Astrocyte (in vitro differentiated cells and primary cell): ENCODE measurements at places on chromosomes 2 and 18. TPM values are rescaled to one million over a fixed set of nuclear protein-coding genes. Genes with fewer than 3 reads are reported as not detected.
A peak's percentile ranks its signal among the peaks of the same experiment; 100 is the strongest.

DNA sequence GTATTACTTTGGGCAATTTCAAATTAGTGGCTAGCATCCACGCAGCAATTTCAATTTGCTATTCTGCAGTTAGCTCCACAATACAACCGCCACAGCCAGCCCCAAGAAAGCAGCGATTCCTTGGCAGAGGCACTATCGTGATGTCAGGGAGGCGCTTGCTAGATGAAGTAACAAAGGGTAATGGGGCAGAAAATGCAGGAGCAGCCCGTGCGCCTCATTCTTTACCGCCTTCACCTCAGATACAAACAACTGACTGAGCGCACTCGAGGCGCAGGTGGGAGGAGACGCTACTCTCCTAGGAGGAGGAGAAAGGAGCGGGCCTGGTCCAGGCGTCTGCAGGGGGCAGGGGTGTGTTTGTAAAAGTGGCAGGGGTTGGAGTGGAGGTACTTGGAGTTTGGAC, 76.9 kb upstream of the ASB18 start:
- DNase-seq = peak; percentile 35
- H3K4me1 ChIP-seq = no peaks in the 10 kb centered on the region
- peaks cover 2% of the 10 kb centered on the region for H3K27me3 ChIP-seq
- H3K27ac ChIP-seq = no peak overlapping the region

SNTG2 gene
- total RNA-seq = 1.9 TPM in 2 replicates

PLEKHH2 gene
- total RNA-seq = 0.84 and 1.1 TPM in 2 replicates

PPM1B gene
- total RNA-seq = 39.3 and 39.4 TPM in 2 replicates

- H3K36me3 ChIP-seq = no peaks in the 10 kb centered on the region
- H3K27ac ChIP-seq = peak overlapping the region; percentile 90
- H3K4me3 ChIP-seq = no peak overlapping the region
- peak; percentile 93 for DNase-seq
Observed at GRCh38 chr18:58993260-58993659, 128.6 kb downstream of the ZNF532 start.

ALK gene
- total RNA-seq = 0.16 and 0.46 TPM in 2 replicates

DNA sequence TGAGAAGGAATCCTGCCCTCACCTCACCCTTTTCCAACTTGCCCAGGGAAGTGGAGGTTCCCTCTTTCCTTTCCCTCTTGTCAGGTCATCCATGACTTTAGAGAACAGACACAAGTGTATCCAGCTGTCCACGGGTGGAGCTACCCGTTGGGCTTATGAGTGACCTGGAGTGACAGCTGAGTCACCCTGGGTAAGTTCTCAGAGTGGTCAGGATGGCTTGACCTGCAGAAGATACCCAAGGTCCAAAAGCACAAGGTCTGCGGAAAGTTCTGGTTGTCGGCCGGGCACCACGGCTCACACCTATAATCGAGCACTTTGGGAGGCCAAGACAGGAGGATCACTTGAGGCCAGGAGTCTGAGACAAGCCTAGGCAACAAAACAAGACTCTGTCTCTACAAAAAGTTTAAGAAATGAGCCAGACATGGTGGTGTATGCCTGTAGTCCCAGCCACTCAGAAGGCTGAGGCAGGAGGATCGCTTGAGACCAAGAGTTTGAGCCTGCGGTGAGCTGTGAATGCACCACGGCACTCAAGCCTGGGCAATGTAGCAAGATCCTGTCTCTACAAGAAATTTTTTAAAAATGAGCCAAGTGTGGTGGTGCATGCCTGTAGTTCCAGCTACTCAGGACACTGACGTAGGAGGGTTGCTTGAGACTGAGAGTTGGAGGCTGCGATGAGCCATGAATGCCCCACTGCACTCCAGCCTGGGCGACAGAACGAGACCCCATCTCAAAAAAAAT, 14.0 kb upstream of the CNDP1 start:
- H3K4me1 ChIP-seq = no peaks in the 10 kb centered on the region
- no peak overlapping the region for H3K27ac ChIP-seq
- peaks cover 3% of the 10 kb centered on the region for H3K36me3 ChIP-seq
- H3K27me3 ChIP-seq = no peaks in the 10 kb centered on the region
- no peak for DNase-seq

DNA sequence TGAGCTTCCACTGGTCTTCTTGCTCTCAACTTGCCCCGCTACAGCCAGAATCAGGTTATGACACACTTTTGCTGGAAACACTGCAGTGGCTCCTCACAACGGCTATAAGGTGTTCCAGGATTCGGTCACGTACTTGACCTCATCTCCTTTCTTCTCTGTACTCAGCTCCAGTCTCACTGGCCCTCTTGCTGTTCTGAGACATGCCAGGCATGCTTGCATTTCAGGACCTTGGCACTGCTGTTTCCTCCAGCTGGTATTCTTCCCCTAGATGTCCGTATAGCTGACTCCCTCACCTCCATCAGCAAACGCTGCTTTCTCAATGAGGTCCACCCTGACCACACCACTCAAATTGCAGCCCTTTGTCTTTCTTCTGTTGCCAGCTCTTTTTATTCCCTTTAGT, 31.9 kb upstream of the C1GALT1C1L start:
- no peaks in the 10 kb centered on the region for H3K27me3 ChIP-seq
- no peaks in the 10 kb centered on the region for H3K36me3 ChIP-seq
- peaks cover 10% of the 10 kb centered on the region for H3K4me1 ChIP-seq
- no peak overlapping the region for H3K27ac ChIP-seq
- no peak overlapping the region for H3K4me3 ChIP-seq

GRCh38 chr2:64988420-64989125, 626 bp upstream of the SLC1A4 start:
- H3K36me3 ChIP-seq = no peaks in the 10 kb centered on the region
- peaks cover 17% of the 10 kb centered on the region for H3K4me1 ChIP-seq
- DNase-seq = peak; percentile 92
- peaks cover 6% of the 10 kb centered on the region for H3K27me3 ChIP-seq

CNTNAP5 gene
- total RNA-seq = 0.30 TPM in 1 of 2 replicates, not detected in the other

DNA sequence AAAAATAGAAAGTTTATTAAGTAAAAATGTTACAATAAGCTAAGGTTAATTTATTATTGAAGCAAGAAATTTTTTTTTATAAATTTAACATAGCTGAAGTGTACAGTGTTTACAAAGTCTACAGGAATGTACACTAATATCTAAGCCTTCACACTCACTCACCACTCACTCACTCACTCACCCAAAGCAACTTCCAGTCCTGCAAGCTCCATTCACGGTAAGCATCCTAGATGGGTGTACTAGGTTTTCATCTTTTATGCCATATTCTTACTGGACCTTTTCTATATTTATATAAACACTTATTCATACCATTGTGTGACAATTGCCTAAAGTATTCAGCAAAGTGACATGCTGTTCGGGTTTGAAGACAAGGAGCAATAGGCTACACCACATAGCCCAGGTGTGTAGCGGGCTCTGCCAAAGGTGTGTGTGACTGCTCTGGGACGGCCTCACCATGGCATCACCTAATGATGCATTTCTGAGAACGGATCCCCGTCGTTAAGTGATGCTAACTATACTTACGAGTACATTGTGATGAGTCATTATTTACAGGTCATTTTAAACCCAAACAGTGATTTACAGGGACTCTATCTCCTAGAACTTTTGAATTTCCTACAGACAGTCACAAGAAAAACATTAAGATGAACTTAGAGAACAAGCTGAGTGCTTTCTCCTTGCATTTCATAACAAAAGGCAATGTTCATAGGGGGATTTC, 76.3 kb upstream of the ID2 start:
- H3K4me3 ChIP-seq = no peak overlapping the region
- DNase-seq = peak; percentile 67
- H3K36me3 ChIP-seq = no peaks in the 10 kb centered on the region
- no peaks in the 10 kb centered on the region for H3K27me3 ChIP-seq
- H3K27ac ChIP-seq = no peak overlapping the region
- peaks cover 17% of the 10 kb centered on the region for H3K4me1 ChIP-seq

DNA sequence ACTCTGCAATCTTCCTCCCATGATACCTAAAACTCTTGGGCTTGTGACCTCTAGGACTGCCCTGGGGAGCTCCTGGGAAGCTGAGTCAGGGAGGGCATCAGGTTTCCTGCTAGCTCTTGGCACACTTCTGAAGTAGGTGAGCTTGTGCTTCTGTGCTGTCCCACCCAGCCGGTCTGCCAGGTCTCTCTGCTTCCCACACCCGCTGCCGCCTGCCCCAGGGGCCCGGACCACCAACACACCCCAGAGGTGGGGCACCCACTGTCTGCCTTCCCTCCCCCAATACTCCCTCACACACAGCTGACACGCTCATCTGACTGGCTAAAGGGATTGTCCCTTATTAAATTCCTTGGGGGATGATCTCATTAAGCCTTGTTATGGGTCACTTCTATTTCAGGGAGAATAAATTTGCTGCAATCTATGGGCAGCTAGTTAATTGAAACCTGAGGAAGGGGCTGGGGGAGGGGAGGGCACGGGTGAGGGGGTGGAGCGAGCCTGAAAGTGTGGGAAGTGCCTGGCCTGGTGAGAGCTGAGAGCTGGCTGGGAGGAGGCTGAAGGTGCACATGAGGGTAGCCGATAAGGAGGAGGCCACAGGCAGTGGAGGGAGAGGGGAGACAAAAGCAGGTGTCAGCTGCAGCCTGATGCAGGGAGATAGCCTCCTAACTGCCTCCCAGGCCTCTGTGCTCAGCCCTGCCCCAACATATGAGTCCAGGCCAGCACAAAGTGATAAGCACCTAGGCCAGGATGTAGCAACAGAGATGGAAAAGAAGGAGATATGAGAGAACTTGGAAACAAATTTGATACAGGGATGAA, 48.8 kb downstream of the HAUS1 start:
- no peak overlapping the region for H3K4me3 ChIP-seq
- H3K27ac ChIP-seq = peak overlapping the region; percentile 23
- peaks cover 34% of the 10 kb centered on the region for H3K4me1 ChIP-seq
- H3K36me3 ChIP-seq = no peaks in the 10 kb centered on the region
- peak; percentile 27 for DNase-seq
- H3K27me3 ChIP-seq = no peaks in the 10 kb centered on the region

- H3K4me1 ChIP-seq = peaks cover 37% of the 10 kb centered on the region
- no peaks in the 10 kb centered on the region for H3K36me3 ChIP-seq
- H3K4me3 ChIP-seq = peak overlapping the region; percentile 48
- H3K27me3 ChIP-seq = no peaks in the 10 kb centered on the region
- peak; percentile 98 for DNase-seq
Observed at GRCh38 chr2:42132966-42133641, 36.0 kb upstream of the EML4 start.

TIGD1 gene
- 6.5 and 6.7 TPM in 2 replicates for total RNA-seq

CDH20 gene
- not detected in 2 replicates for total RNA-seq

DNAJB2 gene
- 49.7 and 53.9 TPM in 2 replicates for total RNA-seq

- DNase-seq = no peak
- no peak overlapping the region for H3K4me3 ChIP-seq
- no peaks in the 10 kb centered on the region for H3K4me1 ChIP-seq
- H3K36me3 ChIP-seq = no peaks in the 10 kb centered on the region
- H3K27me3 ChIP-seq = no peaks in the 10 kb centered on the region
Observed at GRCh38 chr18:72155327-72155726, 388.8 kb downstream of the CBLN2 start.

DNA sequence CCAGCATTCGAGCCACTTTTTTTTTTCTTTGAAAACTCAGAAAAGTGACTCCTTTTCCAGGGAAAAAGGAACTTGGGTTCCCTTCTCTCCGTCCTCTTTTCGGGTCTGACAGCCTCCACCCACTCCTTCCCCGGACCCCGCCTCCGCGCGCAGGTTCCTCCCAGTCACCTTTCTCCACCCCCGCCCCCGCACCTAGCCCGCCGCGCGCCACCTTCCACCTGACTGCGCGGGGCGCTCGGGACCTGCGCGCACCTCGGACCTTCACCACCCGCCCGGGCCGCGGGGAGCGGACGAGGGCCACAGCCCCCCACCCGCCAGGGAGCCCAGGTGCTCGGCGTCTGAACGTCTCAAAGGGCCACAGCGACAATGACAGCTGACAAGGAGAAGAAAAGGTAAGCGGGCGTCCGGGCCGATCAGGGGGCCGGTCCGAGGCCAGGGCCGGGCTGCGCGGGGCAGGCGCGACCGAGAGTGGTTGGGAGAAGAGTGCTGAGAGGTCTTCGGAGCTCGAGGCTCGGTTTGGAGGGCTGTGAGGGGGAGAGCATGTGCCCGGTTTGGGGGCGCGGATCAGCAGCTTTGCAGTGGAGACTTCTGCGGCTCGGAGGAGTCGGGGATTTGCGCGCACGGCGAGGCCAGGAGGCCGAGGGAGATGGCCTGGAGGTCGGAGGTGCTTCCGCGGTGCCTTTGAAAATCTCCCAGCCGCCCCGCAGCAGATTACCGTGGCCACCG, 502 bp downstream of the EPAS1 start:
- H3K27ac ChIP-seq = no peak overlapping the region
- H3K27me3 ChIP-seq = peaks cover 61% of the 10 kb centered on the region
- H3K4me3 ChIP-seq = peak overlapping the region; percentile 67

ARHGEF4 gene
- total RNA-seq = 3.3 and 4.8 TPM in 2 replicates

THOC1 gene
- 20.2 and 23.1 TPM in 2 replicates for total RNA-seq

CCDC141 gene
- 0.18 TPM in 1 of 2 replicates, not detected in the other for total RNA-seq

DNA sequence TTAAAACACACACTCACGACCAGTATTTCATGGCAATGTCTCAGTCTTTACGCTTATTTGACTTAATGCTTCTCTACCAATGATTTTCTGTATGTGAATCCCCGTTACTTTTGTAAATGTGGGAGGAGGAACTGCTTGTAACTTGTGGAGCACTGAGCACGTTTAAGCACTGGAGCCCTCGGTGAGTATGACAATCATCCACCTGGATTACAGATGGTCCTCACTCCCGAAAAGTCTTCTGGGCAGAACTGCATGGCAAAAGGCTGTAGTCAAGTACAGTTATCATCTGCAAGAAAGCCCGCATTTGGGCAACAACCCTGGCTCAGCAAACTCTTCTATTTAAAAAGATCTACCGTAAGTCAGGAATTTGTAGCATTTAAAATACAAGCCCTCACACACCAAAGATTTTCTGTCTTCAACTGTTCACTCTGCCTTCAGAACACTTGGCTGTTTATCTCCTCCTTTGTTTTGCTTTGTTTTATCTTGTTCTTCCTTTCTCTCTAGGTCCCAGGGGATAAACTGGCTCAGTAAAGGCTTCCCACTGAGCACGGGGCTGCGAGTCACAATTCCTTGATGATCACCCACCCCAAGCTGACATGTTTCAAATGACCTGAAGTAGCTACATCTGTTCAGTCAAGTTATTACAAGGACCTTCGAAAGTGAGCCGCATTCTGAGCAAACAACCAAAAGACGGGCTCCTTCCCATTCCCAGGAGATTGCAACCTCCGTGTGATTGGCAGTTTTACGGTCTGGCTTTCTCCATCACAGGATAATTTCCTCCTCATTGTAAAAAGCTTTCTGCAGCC, 102.2 kb downstream of the DLGAP1 start:
- no peaks in the 10 kb centered on the region for H3K27me3 ChIP-seq
- H3K4me3 ChIP-seq = no peak overlapping the region
- H3K27ac ChIP-seq = no peak overlapping the region
- no peaks in the 10 kb centered on the region for H3K36me3 ChIP-seq

DNA sequence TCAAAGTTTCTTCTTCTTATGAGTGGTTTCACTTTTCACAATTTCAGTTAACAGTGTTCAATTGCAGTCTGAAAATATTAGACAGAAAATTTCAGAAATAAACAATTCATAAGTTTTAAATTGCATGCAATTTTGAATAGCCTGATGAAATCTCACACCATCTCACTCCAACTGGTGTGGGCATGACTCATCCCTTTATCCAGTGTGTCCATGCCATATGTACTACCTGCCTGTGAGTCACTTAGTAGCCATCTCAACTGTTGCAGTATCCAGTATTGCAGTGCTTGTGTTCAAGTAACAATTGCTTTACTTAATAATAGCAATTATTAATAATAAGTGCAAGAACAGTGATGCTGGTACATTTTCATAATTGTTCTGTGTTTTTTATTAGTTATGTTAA, 1202.5 kb downstream of the DSC3 start:
- H3K27ac ChIP-seq = no peak overlapping the region
- H3K4me3 ChIP-seq = no peak overlapping the region
- H3K36me3 ChIP-seq = no peaks in the 10 kb centered on the region
- DNase-seq = peak; percentile 75
- H3K4me1 ChIP-seq = no peaks in the 10 kb centered on the region

- H3K4me1 ChIP-seq = no peaks in the 10 kb centered on the region
- no peaks in the 10 kb centered on the region for H3K27me3 ChIP-seq
- no peaks in the 10 kb centered on the region for H3K36me3 ChIP-seq
- no peak overlapping the region for H3K27ac ChIP-seq
Observed at GRCh38 chr2:13768274-13768673, 864.2 kb upstream of the LRATD1 start.
